ENCODE measurements at places on chromosomes 5 and 9. TPM values are rescaled to one million over a fixed set of nuclear protein-coding genes. Genes with fewer than 3 reads are reported as not detected.

DNA sequence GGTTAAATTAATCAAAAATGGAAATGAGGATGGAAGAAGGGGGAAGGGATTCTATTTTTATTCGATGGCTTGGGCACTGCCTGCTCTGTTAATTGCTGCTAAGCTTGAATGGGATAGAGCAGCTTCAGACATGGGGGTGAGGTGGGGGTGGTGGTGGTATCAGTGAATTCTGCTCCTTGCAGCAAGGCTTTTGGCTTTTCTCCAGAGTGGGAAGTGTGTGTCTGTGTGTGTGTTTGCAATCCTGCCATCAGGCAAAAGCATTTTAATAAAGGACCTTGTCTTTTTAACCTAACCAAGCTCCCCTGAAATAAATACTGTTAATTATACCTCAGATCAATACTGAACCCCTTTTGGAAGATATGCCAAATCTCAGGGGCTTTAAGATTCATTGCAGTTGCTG lies 110.9 kb upstream of the GPR151 start:
- no peak for DNase-seq

- no peak for DNase-seq
These were observed 11.7 kb downstream of the RAD23B start for GRCh38 chr9:107294756-107295155.

DNA sequence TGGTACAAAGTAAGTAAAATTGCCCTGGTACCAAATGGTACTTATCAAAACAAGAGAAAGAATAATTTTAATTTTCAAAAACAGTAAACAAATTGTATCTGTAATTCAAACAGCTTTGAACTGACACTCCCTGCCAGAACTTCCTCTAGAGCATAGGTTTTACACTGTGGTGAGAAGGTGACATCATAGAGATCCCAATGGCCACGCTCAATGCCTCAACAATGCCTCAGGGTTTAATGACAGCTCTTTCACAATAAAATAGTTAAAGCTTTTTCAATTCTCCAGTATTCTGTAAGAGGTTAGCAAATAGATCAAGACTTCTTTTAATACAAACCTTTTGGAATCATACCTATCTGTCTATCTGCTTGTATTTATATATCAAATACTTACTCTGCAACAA lies 437.1 kb downstream of the PRR16 start:
- no peak for DNase-seq

DNA sequence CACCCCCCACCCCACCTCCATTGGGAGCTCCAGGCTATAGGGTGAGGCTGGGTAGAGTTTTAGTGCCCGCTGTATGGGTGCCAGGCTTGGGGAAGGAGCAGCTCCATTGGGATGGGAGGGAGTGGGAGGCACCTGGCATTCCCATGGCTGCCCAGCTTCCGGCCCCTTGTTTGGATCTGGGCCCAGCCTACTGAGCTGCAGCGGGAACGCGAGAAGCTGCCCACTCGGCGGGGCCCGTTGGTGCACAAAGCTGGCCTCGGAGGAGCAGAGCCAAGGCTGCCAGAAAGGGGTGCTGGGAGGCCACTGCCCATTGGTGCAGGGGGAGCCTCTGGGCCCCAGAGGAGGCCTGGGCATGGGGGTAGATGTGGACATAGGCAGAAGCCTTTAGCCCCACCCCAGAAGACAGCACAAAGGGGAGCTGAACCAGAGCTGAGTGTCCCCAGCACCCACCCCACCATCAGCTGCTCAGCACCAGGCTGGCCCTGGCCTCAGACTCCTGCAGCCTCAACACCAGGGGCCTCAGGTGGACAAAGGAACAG lies 4.4 kb downstream of the LCN9 start:
- DNase-seq = no peak

DNA sequence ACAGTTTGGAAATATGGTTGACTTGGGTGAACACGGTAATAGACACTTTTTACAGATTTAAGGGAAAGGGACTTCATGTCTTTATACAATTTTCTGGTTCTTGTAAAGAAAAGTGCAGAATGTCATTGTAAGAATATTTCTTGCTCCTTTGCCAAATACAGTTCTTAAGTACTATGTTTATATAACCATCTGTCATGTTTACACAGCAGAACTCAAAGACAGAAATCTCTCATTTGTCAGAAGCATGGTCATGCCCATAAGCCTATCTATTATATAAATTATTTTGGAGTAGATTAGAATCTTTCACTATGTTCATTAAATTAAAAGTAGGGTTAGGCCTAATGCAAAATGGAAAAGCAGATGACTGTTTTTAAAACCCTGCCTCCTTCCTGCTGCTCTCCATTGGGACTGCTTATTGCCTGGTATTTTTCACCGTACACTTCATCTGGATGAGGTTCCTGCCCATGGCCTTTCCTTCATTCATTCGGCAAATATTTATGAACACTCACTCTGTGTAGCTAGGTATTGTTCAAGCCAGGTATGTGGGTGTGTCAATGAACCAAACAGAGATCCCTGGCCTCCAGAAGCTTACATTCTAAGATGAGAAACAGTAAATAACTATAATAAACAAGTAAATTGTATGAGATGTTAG lies 558.1 kb downstream of the NR2F1-AS1 start:
- DNase-seq = no peak

DNA sequence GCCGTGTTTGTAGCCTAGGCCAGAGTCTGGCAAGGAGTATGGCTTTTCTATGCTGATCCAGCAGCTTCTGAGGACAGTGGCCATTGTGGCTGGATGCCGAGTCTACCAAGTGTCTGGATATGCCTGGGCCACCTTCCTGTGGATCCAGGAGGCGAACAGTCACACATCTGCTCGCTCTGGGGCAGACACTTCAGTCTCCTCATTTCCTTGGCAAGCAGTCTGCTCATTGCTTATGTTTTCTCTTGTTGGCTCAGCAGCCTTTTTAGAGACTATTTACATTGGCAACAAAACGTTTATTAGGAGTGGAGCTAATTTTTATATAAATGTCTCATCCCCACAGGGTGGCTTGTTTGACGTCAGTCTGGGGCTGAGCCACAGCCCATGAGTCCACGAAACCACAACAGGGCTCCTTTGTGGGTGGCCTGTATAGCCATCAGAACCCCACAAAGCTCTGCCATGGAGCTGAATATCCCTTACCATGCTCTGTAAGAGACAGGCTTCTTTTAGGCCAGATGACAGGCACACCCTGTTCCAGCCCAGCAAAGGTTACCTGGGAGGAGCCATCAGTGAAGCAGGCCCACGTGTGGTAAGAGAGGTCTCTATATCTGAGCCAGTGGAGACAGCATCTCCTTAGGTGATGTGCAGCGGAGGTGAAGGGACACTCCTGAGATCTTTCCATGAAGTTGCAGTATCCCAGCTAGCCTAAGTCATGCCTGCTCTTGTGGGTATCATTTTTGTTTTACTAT lies 221.7 kb downstream of the DIRAS2 start:
- DNase-seq = no peak

DNA sequence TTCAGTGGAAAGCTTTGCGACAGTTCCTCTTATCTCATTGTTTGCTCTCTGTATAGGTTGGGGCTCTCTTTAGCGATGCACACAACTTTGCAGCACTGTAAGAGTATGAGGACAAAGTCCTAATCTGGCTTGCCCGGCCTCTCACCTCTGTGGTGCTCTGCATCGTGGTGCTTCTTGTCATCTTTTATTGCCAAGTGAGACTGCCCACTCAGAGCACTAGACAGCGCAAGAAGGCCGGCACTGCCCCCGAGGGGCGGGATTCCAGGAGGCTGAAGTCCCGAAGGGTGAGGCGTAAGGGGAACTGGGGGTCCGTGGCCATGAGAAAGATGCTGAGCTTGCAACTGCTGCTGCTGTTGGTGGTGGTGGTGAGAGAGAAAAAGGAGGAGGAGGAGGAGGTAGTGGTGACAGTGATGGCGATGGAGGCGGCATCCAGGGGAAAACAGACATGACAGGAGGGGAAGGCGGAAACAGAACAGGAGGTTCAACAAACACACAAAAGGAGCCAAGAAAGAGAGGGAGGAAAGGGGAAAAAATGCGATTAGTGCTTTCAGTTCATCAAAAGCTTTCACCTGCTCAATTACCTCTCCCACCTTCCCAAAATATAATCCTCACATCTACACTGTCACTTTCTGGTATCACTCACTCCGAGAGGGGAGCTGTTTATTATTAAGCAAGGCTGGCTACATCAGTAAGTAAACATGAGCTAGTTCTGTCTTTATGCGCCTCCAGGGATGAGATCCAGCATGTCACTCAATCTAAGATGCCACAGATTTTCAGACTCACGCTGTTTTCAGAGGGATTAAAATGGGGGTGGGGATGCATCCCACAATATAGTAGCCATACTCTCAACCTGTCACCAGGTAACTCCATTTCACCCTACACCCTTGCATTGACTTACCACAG lies 55.1 kb downstream of the TLE1 start:
- no peak for DNase-seq

GRCh38 chr9:136305804-136306203 lies 1.9 kb upstream of the CCDC187 start:
- DNase-seq = no peak

DNA sequence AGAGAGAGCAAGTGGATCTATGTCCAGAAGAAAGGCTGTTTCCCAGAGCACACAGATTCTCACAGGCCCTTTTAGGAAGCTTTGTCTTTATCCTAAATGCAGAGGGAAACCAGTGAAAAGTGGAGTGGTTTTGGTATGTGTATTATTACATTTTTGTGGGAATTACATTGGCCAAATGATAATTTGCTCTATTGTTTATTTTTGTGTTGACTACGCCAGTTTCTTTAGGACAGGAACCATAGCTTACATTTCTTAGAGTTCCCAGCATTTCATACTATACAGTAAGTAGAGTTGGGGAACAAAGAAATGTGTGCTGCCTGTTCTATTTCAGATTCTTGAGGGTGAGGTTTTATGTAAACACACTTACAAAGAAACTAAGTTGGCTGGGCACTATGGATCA lies 29.4 kb upstream of the SPATA31D4 start:
- no peak for DNase-seq

GRCh38 chr9:132409828-132410528 lies at the start of gene CFAP77:
Gene CFAP77 (plus strand): TSS chr9:132410211. CDS start chr9:132410272, 61 bp downstream.
- peak; percentile 31 for DNase-seq

DNA sequence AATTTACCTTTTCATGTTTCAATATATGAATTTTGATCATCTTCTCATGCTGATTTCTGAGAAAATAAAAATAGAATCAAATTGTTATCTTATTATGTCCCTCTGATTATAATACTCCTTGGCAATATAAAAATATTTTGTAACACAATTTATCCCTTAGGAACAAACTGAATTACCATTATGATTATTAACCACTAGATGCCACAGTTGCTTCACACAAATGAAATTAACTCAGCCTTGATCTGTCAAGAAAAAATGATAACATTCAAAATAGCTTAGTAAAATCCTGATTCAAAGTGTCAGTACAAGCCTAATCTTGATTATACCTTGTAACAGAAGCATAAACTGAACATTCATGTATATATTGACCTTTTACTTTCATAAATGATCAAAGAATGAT lies 4.8 kb upstream of the CHSY3 start:
- no peak for DNase-seq

DNA sequence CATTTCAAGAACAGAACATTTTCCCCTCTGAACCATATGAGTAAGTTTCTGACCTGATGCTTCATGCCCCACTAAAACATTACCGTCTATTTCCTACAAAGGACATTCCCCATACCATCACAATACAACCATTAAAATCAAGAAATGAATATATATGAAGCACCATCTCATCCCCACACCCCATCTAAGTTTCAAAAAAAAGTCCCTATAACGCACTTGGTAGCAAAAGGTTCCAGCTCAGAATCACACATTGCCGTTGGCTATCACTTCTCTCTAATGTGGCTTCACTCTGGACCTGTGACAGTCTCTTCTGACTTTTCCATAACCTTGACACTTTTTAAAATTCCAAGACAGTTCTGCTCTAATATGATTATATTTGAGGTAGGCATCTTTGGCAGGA lies 5.9 kb downstream of the EMB start:
- peak; percentile 30 for DNase-seq

- DNase-seq = no peak
These were observed 19.0 kb upstream of the SUSD3 start for GRCh38 chr9:93039456-93039855.

DNA sequence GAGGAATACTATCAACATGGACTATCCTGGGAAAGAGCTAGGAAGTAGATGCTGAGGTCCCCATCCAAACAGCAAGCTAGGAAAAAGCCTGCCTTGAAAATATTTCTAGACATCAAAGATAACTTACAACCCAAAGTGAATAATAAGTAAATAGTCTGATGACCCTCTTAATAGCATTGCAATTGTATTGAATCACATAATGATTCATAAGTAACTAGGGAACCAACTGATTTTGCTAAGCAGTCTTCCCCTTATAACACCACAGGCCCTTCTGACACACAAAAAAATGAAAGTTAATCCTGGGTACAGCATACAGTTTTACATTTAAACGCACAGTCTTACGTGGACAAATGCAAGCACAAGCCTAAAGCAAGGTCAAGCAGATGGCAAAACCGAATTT lies 199.3 kb downstream of the RFK start:
- no peak for DNase-seq

DNA sequence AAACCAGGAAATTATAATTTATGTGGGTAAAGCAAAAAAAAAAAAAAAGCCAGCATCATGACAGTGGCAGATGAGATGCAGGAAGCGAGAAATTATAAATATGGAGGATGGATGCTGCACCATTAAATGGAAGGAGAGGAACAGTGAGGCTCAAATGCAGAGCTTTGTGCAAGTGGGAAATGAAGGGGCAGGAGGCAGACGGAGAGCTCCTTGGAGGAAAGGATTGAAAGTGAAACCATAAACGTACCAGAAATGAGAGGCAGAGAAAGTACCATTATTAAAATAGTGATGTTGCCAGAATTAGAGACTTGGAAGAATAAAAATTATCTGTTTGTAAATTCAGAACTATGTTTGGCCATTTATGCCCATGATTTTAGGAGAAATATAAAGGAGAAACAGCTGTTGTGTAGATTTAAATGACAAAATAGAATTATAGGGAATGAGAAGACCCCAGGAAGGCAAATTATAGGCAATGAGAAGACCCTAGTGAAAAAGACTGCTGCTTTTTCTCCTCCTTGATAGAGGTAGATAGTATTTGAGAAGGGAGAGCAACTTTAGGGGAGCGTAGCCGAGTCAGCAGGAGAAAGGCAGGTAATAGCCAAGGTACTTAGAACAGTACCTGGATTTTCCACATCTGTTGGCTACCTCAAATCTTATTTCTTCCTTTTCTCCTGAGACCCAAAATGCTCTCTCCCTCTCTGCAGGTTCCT lies 341.0 kb upstream of the CD180 start:
- DNase-seq = no peak

Gene BOD1
- total RNA-seq = 36.9 TPM

Gene IL9
- not detected for total RNA-seq

Gene SLC45A2
- total RNA-seq = not detected

Gene LRRC19
- not detected for total RNA-seq

Gene TEX48
- total RNA-seq = not detected

All from activated naive CD4-positive, alpha-beta T cell treated with anti-CD3 and anti-CD28 coated beads for 36 hours (primary cell).